ENCODE measurements at places on chromosomes 4 and X.

DNA sequence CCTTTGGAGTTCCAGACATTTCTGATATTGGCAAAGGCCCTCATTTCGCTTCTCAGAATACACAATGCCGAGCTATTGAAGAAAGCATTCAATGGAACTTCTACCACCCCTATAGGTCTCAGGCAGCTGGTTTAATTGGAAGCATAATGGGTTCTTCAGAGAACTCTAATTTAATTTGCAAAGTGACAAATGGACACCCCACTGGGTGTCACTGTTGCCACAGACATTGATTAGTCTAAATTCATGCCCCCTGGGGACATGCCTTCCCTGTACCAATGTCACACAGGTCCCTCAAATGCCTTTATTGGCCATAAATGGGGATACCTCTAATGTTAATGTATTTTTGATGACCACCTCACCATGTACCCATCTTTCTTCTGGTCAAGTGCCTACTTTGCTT is 22.9 kb upstream of the TMEM255A start:
- DNase-seq: no peak

DNA sequence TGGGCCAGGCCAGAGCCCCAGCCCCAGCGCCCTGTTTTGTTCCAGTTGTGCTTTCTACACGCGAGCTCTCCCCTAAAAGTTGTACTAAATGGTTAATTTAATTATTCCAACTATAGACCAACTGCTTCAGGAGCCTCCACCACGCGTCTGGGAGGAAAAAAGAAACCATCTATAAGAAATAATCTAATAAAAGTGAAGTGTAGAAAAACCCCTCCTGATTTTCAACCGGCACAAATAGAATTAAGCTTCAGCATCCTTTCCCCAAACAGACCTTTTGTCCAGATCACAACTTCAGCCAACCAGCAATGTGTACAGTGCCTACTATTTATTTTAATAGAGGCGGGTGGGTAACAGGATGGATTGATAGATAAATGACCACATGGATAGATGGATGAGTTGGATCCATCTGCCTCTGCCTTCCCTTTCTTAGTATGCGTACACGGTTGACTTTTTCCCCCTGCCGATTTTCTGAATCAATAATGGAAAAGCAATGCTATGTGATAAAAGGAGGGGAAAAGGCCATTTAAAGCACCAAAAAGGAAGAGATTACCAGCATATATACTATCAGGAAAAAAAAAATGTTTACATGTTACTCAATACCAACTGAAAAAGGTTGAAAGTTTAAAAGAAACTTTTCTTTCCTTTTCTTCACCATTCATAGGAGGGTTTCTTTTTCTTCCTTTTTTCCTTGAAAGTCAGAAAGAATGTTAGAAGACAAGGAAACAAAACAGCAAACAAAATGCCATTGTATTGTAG is 3.7 kb upstream of the PHOX2B start:
- DNase-seq: no peak

GRCh38 chrX:34764852-34765361 is 107.8 kb upstream of the TMEM47 start:
- no peak for DNase-seq

GRCh38 chrX:12548341-12548740 is 242.9 kb upstream of the PRPS2 start:
- DNase-seq: no peak

DNA sequence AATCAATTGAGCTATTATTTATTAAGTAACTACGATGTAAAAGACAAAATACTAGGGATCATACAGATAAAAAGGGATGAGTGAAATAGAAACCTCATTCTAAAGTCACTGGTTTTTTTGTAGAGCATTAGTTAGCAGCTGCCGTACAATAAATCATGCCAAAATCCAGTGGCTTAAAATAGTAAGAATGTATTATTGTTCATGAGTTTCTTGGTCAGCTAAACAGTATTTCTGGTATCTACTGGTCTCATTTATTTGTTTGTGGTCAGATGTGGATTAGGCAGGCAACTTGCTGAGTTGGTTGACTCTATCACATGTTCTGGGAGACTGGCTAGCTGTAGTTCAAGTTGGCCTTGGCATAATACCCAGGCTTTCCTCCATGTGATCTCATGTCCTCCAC is 667.3 kb downstream of the GALNTL6 start:
- DNase-seq: no peak

DNA sequence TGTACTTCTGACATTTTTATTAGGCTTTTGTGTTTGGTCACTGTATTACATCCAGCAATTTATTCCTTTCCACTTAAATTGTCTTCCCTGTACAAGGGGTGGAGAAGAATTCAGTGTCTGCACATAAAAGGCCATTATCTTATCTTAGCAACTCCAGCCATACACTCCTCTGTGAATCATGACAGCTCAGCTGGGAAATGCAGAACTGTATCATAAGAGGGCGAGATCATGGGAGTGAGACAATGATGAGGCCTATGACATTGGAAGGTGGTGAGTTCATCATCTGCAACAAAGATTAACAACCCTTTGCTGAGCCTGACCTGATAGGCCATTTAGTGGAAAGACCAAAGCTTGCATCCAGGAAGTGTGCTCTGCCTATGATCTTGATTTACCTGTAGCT is 33.3 kb downstream of the SLIT2 start:
- no peak for DNase-seq

GRCh38 chrX:37753384-37753783 is 26.5 kb upstream of the CYBB start:
- DNase-seq: no peak

- no peak for DNase-seq
Measured at GRCh38 chrX:19225909-19226308, 103.6 kb upstream of the ADGRG2 start.

- no peak for DNase-seq
Measured at GRCh38 chrX:109049416-109049815, 313.1 kb upstream of the IRS4 start.

- no peak for DNase-seq
Measured at GRCh38 chrX:18389966-18390365, 35.4 kb upstream of the CDKL5 start.

GRCh38 chr4:152095701-152096070 is 334.9 kb upstream of the GATB start:
- no peak for DNase-seq

GRCh38 chrX:22237479-22237878 is 35.2 kb upstream of the CBLL2 start:
- no peak for DNase-seq

GRCh38 chr4:147821555-147821954 is 89.7 kb downstream of the ARHGAP10 start:
- DNase-seq: no peak

GRCh38 chr4:5050520-5051277 is 581 bp upstream of the STK32B start:
- no peak for DNase-seq

GRCh38 chr4:48247142-48247877 is 22.3 kb downstream of the TEC start:
- no peak for DNase-seq

- no peak for DNase-seq
Measured at GRCh38 chrX:71222929-71223328, at the start of gene GJB1. Gene GJB1 (plus strand): TSS chrX:71223224. CDS start chrX:71223708, 484 bp downstream.

- no peak for DNase-seq
Measured at GRCh38 chr4:163764569-163764968, 270.1 kb downstream of the TMA16 start.

GRCh38 chr4:140904904-140905303 is 148.7 kb upstream of the TBC1D9 start:
- no peak for DNase-seq

GRCh38 chr4:147836807-147837206 is 104.9 kb downstream of the ARHGAP10 start:
- DNase-seq: no peak

- no peak for DNase-seq
Measured at GRCh38 chr4:159766241-159766640, 663.4 kb downstream of the RAPGEF2 start.

DNA sequence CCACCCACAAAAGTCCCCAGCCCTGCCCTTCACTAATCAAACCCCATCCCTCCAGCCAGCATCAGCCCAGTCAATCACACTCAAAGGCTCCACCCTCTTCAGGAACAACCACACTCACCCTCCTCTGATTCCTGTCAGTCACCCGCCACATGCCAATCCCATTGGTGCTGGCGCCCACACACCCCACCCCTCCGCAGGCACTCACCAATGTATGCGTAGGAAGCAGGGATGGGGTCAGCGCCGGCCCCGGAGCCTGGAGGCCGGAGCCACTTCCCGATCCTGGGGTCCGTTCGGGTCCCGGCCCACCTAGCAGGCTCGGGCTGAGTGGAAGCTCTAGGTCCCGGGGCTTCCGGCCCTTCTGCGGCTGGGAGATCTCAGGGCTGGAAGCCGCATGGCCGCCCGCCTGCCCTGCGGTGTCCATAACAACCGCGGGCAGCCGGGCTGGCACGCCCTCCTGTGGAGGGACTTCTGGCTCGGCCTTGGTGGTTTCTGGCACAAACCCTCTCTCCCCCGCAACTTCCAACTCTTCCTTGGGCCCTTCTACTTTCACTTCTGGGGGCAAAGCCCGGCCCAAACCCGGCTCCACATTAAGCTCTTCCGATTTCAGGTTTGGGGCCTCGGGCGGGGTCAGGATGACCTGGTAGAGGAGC is 7.9 kb upstream of the CFP start:
- peak; percentile 15 for DNase-seq

- DNase-seq: no peak
Measured at GRCh38 chr4:165379678-165380064, 863 bp downstream of the CPE start.

GRCh38 chr4:88439161-88439760 is 17.7 kb upstream of the HERC5 start:
- no peak for DNase-seq

- no peak for DNase-seq
Measured at GRCh38 chrX:56986138-56986537, 9.2 kb downstream of the SPIN3 start.

All from activated T-helper 1 cell treated with anti-CD3 and anti-CD28 coated beads, Interleukin-2, amount 50 U/mL, for 16 hours (primary cell).